ENCODE measurements at places on chromosomes 12 and 14. TPM values are rescaled to one million over a fixed set of nuclear protein-coding genes. Genes with fewer than 3 reads are reported as not detected.
A peak's percentile ranks its signal among the peaks of the same experiment; 100 is the strongest.

The CCDC175 gene
- total RNA-seq, result not detected

The ATG101 gene
- 64.9 TPM for total RNA-seq

DNA sequence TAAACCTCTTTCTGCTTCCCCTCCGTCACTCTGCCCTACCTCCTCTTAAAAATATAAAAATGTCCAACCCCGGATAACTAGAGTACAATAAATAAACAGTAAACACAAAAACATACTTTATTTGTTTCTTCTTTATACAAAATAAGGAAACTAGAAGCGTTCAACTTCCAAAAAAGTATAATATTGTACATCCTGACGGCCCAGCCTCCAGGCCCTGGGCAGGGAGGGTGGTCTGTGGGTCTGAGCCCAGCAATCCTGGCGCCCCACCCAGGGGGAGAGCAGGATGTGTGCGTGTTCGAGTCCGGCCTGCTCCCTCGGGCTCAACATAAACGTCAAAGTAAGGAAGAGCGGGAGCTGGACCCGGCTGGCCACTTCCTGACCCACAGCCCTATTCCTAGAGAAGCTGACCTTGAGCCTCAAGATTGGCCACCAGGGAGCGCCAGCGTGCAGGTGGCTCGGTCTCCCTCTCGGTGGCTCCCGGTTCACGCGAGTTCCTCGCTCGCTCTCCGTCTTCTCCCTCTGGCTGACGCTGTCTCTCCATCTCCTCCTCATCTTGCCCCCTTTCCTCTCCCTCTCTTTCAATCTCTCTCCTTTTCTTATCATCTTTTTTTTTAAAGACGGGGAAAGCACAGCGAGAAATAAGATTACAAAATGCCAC is 9.4 kb downstream of the LHX5 start:
- H3K27ac ChIP-seq, result no peak overlapping the region
- peaks cover 32% of the 10 kb centered on the region for H3K27me3 ChIP-seq
- peak overlapping the region; percentile 21 for H3K4me3 ChIP-seq
- H3K4me1 ChIP-seq, result peaks cover 8% of the 10 kb centered on the region
- no peaks in the 10 kb centered on the region for H3K36me3 ChIP-seq

GRCh38 chr14:32710231-32710671 is 228.4 kb upstream of the NPAS3 start:
- DNase-seq, result no peak
- H3K27ac ChIP-seq, result no peak overlapping the region
- no peaks in the 10 kb centered on the region for H3K36me3 ChIP-seq
- no peaks in the 10 kb centered on the region for H3K4me1 ChIP-seq
- H3K4me3 ChIP-seq, result no peak overlapping the region

DNA sequence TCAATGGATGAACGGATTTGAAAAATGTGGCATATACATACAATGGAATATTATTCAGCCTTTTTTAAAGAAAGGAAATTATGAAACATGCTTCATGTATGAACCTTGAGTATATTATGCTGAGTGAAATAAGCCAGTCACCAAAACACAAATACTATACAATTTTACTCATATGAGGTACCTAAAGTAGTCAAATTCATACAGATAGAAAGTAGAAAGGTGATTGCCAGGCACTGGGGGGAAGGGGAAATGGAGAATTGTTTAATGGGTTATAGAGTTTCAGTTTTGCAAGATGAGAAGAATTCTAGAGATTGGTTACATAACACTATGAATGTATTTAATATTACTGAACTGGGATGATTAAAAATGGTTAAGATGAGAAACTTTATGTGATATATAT is 171.4 kb downstream of the TMTC3 start:
- H3K27ac ChIP-seq, result no peak overlapping the region
- no peaks in the 10 kb centered on the region for H3K4me1 ChIP-seq
- DNase-seq, result no peak
- H3K36me3 ChIP-seq, result no peaks in the 10 kb centered on the region
- no peaks in the 10 kb centered on the region for H3K27me3 ChIP-seq

- no peak overlapping the region for H3K4me3 ChIP-seq
- no peaks in the 10 kb centered on the region for H3K36me3 ChIP-seq
- H3K27ac ChIP-seq, result no peak overlapping the region
- H3K4me1 ChIP-seq, result no peaks in the 10 kb centered on the region
These were observed 827.8 kb downstream of the VRK1 start for GRCh38 chr14:97624985-97625384.

DNA sequence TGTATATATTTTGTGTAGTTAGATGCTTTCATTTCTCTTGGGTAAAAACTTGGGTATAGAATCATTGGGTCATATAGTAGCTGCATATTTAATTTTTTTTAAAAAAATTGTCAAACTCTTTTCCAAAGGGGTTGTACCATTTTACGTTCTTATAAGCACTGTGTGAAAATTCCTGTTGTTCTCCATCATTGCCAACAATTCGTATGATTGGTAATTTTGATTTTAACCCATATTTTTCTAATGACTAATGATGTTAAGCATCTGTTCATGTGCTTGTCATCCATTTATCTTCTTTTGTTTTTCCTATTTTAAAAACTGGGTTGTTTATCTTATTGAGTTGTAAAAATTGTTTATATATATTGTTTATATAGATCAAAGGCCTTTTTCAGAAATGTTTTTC is 77.4 kb downstream of the OTOGL start:
- no peak overlapping the region for H3K27ac ChIP-seq
- DNase-seq, result no peak
- H3K36me3 ChIP-seq, result no peaks in the 10 kb centered on the region
- no peaks in the 10 kb centered on the region for H3K4me1 ChIP-seq
- no peak overlapping the region for H3K4me3 ChIP-seq
